ENCODE measurements at places on chromosomes 7 and 10.

DNA sequence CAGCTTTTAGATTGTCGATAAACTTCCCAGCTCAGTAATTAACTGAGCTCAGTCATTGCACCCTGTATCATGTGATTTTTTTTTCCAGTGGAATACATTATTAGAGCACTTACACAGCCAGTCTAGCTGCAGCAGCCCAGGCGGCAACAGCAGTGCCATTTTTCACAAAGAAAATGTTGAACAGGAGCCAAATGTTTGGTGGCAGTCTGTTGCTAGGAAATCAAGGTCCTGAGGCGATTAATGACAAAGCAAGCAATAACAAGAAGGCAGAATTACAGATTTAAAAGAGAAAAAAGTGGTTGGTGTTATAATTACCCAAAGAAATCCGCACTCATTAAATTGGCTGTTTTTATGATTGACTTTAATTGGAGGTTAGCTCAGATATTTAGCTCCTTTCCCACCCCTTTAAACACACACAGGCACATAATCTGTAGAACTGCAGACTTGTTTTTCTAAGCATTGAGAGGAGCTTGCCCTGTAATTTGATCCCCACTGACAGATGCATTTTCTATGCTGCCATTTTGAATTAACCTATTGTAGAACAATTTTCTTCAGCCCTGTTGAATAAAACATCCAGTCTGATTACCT is 267.4 kb downstream of the ADK start:
- DNase-seq = peak; percentile 5

DNA sequence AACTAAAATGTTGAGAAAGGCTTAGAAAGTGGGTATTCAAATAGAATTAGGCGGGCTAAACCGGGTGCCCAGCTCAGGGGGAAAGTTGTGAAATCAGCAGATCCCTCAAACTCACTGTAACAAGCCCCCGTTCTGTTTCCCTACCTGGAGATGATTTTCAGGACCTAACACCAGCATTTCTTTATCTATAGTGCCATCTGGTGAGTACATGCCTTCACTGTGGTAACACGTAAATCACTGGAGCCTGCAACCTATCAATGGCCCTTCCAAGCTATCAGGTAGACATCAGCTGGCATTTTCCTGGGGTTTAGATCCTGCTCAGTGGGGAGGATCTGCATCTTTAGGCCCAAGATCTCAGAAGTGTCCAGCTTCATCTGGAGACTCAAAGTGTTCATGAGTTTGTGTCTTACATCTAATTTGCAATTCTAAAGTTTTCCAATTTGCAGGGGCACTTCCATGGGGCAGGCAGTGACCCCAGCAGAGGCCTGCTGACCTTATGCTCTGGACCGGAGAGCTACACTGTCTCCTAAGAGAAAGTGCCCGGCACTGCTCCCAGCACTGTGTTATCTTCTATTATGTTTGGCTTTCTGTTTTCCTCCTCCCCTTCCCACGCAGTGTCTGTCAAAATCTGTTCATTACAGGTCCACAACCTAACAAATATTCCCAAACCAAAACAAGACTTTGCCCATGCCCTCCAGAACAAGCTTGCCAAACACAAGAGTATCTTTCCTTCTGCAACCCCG is 132.5 kb downstream of the LSM5 start:
- DNase-seq = peak; percentile 40

DNA sequence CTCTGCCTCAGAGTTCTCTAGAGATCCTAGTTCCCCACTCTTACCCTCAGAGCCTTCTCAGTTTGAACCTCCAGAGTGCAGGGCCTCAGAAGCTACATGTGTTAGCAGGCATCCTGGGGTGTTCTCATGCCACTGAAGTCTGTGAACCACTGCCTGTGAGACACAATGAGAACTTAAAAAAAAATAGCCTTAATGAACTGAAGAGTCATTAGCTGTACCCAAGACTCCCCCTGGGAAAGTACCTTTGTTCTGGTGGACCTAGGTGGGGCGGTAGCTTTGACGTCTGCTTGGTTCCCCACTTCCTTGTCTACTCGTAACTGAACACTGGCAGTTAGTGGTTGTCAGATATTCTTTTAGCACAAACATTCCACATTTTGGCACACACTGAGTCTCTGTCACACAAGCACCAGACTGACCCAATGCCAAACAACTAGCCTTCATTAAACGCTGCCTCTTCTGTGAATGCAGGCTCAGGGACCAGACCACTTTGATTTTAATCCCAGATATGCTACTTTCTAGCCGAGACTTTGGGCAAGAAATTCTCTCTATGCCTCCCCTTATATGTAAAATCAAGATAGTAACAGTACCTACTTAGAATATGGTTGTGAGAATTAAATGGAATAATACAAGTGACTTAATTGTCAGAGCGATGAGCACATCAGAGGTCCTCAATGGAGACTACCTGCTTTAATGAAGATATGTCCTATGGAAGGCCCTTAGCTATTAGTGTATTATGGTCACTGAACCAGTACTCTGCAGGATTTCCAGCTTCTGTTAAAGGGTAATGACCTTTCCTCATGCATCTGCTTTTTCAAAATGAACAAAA is 75.3 kb upstream of the CC2D2B start:
- no peak for DNase-seq

GRCh38 chr10:110960333-110960712 is 40.9 kb downstream of the SHOC2 start:
- no peak for DNase-seq

DNA sequence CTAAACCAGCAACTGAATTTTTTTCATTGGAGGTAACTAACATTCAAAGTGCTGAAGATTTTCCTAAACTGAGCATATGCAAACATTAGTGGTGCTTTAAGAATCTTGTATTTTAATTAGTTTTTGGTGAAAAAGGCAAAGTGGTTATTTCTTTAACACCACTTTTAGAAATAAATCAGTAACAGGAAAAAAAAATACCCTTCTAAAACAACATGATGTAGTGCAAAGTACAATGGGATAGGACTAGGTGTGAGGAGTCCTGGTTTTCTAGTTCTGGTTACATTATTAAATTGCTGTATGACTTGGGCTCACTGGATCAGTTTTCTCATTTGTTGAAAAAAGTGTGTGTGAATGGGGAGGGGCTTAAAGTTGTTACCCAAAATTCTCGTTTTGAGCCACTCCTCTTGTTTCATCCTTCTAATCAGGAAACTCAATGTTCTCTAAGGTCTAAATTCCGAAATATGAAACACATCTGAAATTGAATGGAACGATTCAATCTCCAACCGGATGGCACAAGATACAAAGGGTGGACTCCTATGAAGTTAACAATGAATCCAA is 1.8 kb downstream of the WASL start:
- no peak for DNase-seq

GRCh38 chr7:90402785-90403173 is 482 bp upstream of the CLDN12 start:
- DNase-seq = no peak

Measured in NCI-H526 (cell line).